Suppressor macrophage (primary cell): ENCODE measurements at places on chromosomes 3 and 15.
A peak's percentile ranks its signal among the peaks of the same experiment; 100 is the strongest.

DNA sequence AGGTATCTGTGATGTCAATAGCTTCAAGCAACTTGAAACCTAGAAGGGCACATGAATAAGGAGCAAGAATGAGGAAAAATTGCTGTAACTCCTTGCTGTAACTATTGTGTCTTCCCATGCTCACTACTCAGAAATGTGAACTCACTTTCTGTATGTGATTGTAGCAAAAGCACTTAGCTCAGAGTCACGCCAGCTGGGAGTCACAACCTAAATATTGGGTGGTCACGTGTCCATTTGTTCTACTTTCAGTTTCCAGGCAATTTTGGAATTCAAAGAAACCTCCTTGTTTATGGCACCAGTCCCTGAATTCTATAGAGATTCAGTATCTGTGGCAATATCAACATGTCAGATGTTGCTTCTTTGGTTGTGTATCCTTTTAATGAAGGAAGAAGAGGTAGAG, 241.6 kb upstream of the AZI2 start:
- DNase-seq: no peak

- no peak for DNase-seq
These were observed 282.7 kb upstream of the TPRG1 start for GRCh38 chr3:188889054-188889491.

- no peak for DNase-seq
These were observed 10.1 kb downstream of the CRTC3 start for GRCh38 chr15:90539789-90540188.

- DNase-seq: no peak
These were observed 7.1 kb downstream of the ALG3 start for GRCh38 chr3:184241447-184242296.

- no peak for DNase-seq
These were observed 96.9 kb downstream of the ZPLD1 start for GRCh38 chr3:102531686-102532085.

DNA sequence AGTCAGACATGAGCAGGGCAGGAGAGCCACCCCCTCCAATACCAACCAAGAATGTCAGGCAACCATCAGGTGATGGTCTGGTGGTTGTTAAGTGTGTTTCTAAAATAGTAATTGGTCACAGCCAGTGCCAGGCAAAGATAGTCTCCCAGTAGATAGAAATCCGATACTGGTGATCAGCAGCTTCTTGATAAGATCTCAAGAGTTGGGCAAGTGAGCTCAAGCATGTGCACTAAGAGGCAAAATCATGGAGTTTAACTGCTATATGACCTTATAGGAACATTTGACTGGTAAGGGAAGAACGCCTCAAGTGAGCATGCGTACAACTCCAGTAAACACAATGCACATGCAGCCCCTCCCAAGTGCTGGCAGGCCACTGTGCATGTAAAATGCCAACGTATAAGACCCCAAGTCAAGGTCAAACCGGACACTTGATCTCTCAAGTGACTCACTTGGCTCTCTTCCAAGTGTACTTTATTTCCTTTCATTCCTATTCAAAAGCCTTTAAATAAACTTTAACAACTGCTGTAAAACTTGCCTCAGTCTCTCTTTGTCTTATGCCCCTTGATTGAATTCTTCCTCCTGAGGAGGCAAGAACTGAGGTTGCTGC, 36.0 kb upstream of the CBLB start:
- no peak for DNase-seq

GRCh38 chr3:188869628-188870027, 302.1 kb upstream of the TPRG1 start:
- DNase-seq: no peak

DNA sequence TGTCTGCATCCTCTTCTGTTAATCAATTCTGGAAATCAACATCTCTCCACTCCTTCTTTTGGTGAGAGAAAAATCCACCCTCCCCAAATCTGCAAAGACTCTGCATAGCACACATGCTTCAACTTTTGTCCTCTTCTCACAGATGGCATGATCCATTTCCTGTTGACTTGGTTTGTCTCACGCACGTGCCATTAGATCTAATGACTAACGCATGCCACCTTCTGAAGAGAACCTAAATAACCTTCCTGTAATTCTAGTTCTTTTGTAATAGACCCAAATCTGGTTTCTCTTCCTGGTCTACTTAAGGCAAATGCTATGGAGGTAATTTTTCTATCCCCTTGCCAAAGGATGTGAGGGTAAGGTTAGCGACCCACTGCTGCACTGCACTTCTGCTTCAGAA, 51.0 kb upstream of the ATOSA start:
- peak; percentile 50 for DNase-seq

GRCh38 chr15:72176159-72176558, 21.4 kb downstream of the GRAMD2A start:
- no peak for DNase-seq

GRCh38 chr3:185561374-185561943, 9.1 kb upstream of the LIPH start:
- peak; percentile 40 for DNase-seq

GRCh38 chr3:180855364-180855763, 57.1 kb upstream of the FXR1 start:
- DNase-seq: no peak

DNA sequence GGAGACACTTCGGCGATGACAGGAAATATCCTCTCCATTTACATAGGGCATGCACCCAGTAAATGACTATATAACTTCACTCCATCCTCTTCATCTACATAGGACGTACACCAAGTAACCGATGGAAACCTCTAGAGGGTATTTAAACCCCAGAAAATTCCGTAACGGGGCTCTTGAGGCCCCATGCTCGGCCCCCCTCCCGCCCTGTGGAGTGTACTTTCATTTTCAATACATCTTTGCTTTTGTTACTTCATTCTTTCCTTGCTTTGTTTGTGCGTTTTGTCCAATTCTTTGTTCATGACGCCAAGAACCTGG, 7.5 kb upstream of the FAM107A start:
- DNase-seq: no peak

DNA sequence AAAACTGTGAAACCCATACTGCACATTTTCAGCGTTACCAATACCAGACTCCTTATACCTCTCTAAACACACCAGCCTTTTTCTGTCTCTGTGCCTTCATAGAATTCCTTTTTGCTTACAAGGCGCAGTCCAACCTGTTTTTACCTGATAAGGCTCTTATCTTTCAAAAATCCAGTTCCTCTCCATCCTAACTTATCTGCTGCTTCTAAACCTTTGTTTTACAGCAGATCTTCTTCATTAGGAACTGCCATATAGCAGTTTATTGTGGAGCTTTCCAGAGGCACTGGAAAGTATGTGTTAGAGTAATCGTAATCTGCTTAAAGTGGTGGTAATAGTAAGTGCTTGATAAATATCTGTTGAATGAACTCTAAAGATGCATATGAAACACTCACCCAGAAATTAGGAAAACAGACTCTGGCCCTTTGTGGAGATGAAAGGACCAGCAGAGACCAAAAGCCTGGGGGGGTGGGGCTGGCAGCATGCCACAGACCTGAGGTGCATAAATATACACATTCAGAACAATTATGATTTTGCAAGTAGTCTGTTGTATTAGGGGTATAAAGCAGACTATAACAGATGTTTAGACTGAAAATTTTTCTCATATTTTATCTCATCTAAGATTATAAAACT, 29.3 kb downstream of the PPP2R3A start:
- DNase-seq: no peak

DNA sequence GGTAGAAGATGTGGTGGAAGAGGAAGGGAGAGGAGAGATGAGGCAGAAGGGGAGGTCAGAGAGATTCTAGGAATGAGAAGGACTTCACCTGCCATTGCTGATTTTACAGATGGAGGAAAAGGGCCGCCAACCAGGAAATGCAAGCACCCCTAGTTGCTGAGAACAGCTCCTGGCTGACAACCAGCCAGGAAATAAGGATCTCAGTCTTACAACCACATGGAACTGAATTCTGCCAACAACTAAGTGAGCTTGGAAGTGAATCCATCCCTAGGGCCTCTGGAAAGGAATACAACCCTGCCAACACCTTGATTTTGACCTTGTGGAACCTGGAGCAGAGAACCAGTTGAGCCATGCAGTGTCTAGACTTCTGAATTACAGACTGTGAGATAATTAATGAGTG, 86.6 kb downstream of the EDEM1 start:
- DNase-seq: no peak

GRCh38 chr3:160287666-160288065, 62.4 kb downstream of the C3orf80 start:
- no peak for DNase-seq

- DNase-seq: no peak
These were observed 181.9 kb downstream of the EPHB1 start for GRCh38 chr3:134976948-134977347.

DNA sequence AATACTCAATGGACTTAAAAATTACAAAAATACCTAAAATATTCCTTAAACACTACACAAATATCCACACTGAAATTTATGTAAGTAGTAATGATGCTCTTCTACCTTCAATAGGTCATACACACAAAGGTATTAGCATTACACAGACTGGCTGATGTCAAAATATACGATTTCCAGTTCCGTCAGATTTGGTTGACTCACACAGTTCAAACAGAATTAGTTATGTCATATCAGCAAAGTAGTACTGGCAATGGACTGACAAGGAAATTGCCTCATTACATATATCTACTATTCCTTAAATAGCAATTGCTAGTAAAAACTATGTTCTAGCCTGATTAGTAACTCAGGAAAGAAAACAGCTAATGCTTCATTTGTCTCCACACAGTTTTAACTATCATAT, 70.8 kb downstream of the ADAM10 start:
- DNase-seq: peak; percentile 54

GRCh38 chr3:17546500-17547255, 195.8 kb downstream of the TBC1D5 start:
- no peak for DNase-seq

DNA sequence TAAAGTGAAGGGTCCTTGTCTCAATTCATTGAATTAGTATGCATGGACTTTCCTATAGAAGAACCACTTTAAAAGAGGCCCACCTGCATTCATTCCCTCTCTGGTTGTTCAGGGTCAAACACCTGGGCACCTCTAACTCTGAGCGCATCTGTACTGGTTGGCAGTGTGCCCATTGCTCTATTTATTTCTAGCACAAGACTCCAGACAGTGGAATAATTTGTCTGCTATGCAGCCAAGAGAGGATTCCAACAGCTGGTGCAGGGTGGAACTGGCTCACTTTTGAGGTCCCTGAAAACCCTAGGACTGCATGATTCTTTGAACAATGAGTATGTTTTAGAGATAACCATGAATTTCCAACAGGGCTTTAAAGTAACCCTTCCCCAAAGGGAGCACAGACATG, 57.9 kb downstream of the CCDC33 start:
- DNase-seq: no peak

GRCh38 chr15:48625126-48625525, 20.4 kb downstream of the FBN1 start:
- DNase-seq: no peak

DNA sequence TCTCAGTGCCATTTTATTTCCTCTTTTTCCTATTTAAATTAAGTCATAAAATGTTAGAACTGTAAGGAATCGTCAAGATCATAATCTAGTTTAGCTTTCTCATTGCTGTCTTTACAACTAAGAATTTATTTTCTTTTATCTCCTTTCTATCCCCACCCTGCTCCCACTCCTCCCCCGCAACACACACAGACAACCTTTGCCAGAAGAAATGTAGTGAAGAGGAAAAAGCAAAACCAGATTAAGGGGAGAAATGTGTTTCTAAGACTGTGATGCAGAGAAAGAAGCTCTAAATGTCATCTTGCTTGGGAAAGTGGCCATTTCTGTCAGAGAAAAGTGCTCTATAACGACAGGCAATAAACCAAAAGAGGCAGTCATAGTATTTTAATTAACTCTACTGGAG, 78.3 kb upstream of the MLF1 start:
- no peak for DNase-seq

DNA sequence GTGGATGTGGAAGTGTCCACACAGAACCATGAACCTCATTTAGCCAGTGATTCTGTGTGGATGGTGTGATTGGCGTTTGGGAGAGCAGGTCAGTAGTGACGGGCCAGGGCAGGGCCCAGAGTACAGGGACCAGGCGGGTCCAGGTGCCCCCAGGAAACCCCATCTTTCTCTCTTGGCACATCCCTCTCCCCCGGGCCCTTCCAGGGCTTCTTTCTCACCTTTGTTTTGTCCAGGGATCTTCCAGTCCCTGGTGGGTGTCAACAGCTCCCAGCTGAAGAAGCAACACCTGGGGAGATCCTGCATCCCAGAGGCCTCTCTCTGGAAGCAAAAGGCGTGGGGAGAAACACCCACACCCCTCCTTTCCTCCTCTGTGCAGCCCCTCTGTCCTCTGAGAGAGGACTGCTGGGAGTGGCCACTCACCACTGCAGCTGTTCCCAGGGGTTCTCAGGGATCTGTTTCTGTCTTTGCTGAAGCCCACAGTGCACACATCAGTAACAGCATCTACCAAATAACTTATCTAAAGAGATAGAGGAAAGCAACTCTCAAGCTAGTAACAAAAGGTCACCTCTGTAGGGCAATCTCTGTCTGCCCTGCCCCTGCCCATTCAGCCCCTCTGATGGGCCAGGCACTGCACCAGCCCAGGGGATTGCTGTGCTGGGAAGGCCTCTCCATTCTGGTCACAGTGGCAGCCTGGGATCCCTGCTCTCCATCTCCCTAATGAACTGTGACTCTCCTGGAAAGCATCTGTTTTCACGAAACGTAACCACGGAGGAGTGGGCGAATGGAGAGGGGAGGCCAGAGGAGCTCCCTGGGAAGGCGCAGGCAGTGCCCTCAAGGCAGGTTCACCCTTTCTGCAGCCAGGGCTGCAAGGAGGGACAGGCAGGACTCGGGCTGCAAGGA, 98.3 kb upstream of the ALDH1A3 start:
- no peak for DNase-seq

DNA sequence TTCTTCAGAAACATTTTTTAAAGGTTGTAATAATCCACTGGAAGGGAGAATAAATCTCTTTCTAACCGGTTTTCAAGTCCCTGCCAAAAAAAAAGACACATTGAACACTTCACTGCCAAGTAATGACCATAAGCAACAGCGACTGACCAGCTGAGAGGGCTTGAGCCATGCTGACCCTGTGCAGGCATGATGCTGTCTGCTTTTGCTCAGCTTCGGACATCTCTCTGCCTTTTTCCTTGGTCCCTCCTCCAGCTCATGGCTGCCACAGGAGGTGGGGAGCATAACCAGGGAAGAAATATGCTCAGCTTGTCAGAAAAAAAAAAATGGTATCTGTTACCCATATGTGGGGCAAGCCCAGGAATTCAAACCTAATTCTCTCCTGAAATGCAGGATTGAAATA, 1.5 kb downstream of the IGSF10 start:
- no peak for DNase-seq
